ENCODE measurements at places on chromosomes 16 and 17.
A peak's percentile ranks its signal among the peaks of the same experiment; 100 is the strongest.

DNA sequence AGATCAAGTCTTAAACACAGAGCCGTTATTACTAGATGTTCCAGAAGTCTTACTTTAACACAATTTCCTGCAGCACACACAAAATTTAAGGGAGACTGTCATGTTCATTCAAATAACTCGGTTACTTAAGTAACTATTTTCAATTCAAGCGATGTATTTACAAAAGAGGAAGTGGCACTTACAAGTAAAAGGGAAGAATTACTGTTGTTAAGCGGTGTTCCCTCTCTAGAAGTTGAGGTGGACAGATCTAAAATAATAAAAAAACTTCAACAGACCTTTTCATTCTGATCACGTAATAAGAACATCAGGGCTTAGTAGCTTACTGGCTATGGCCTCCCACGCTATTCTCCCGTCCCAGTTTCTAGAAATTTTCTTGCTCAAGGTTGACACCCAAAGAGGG lies 26.2 kb upstream of the TXNDC11 start:
- no peak for DNase-seq

DNA sequence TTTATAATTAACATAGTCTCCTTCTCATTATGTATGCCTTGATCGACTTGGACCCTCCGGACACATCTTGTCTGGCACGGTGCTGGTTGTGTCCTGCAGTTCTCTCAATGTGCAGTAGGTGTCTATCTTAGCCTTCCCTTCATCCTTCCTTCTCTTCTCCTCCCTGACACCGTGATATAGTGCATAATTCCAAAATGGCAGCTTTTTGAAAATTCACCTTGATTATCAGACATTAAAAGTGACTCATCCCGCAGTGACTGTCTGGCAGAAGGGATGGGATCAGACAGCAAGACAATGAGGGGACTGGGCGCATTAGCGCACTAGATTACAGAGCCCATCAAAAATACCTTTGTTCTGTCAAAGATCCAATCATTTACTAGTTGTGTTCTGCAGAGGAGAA lies 70.0 kb upstream of the PMFBP1 start:
- no peak for DNase-seq

DNA sequence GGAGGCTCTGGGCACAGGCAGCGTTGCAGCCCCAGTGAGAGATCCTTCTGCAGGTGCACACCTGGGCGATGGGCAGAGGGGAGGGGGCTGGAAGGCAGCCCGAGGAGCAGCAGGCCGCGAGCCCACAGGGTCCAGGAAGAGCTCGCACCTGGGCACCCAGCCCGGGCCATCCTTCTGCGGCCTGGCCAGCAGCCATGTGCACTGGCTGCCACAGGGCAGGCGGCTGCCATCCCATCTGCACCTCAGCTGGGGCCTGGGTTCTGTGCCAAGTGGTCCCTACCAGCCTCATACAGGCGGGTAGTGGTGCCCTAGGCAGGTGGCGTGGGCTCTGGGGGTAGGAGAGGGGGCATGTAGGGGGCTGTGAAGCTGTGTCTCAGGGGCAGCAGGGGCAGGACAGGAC lies 197.2 kb downstream of the RBFOX3 start:
- no peak for DNase-seq

- no peak for DNase-seq
Measured at GRCh38 chr17:62852195-62852594, 44.1 kb upstream of the MARCHF10 start.

- DNase-seq, result no peak
Measured at GRCh38 chr16:48112600-48112999, 43.2 kb downstream of the ABCC12 start.

GRCh38 chr16:56841233-56841632 lies 23.8 kb upstream of the SLC12A3 start:
- DNase-seq, result no peak

DNA sequence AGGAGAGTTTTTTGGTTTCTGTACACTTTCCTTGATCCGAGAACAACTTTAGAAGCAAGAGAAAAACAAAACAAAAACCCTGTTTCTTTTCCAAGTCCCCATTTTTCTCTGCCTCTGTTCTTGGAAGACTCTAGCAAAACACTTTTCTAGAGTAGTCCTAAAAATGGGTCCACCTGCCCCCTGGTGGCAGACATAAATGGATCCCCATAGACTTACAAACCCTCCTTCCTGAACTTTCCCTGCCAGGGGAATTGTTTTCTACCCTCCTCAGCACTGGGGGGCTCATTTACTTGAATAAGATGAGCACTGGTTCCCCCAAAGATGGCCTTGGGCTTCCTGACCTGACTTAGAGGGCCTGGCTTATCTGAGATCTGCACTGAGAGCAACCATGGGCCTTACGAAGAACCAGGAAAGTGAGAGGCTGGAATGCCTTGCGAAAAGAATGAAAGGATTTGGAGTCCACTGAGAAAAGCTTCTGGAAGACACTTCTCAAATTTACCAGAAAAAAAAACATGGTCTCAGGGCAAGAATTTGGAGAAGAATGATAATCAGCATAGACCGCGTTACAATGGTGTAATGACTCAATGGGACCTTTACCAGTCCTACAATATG lies 48.0 kb upstream of the CDYL2 start:
- DNase-seq, result no peak

DNA sequence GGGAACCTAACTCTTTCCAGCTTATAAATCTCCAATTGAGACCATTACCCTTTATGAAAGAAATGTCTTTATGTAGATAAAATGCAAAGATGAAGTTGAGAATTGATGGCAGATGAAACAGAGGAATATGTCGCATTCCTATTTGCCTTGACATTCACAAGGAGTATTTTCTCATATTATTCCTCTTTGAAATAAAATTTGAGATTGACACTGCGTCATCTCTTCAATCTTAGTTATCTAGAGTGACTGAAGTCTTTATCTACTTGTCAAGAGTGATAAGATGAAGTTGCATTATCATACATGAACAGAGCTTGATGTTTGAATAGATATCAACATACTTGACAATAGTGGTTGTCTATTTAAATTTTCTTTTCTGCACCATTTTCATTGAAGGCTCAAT lies 574.4 kb upstream of the SOX9 start:
- no peak for DNase-seq

GRCh38 chr17:11561281-11561680 lies 37.0 kb upstream of the DNAH9 start:
- DNase-seq, result no peak

DNA sequence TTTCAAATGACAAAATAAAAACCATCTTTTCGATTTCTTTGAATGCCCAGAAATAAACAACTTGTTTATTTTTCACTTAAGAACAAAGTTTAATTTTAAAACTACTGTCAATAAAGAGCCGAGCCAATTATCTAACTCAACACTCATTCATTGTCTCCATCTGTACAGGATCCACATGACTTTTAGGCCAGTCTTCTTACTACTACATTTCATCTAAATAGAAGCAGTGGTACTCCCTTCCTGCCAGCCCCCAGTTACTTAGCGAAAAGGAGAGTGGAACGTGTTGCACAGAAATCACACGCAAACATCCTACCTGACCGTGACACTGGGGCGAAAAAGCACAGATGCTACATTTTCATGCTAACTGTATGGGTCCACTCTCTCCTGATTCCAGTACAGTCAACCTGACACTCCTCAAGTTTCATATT lies 1.2 kb downstream of the GNA13 start:
- peak; percentile 13 for DNase-seq
